ENCODE measurements at places on chromosomes 7 and 10.

DNA sequence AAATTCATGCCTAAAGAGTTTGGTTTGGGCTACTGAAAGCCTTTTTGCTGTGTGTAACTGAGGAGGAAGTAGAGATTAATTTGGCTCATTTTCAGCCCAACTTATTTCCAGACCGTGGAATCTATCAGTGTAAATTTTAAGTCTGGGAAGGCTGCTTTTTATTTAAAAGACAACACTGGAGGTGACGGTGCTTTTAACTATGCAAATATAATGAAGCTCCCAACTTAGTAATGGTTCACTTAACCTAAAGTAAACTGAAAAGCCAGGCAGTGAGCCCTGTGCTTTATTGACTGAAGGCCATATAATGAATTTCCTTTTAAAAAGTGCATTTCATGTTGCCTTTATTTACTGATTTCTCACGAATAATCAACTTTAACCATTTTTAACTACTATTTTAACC is 127.2 kb downstream of the NPY start:
- H3K36me3 ChIP-seq, result no peaks in the 10 kb centered on the region
- peaks cover 2% of the 10 kb centered on the region for H3K4me1 ChIP-seq
- no peak overlapping the region for H3K27ac ChIP-seq
- no peaks in the 10 kb centered on the region for H3K27me3 ChIP-seq

GRCh38 chr7:37706804-37707203 is 23.2 kb downstream of the GPR141 start:
- peaks cover 4% of the 10 kb centered on the region for H3K27me3 ChIP-seq
- no peaks in the 10 kb centered on the region for H3K36me3 ChIP-seq
- H3K4me3 ChIP-seq, result no peak overlapping the region
- no peak for DNase-seq

DNA sequence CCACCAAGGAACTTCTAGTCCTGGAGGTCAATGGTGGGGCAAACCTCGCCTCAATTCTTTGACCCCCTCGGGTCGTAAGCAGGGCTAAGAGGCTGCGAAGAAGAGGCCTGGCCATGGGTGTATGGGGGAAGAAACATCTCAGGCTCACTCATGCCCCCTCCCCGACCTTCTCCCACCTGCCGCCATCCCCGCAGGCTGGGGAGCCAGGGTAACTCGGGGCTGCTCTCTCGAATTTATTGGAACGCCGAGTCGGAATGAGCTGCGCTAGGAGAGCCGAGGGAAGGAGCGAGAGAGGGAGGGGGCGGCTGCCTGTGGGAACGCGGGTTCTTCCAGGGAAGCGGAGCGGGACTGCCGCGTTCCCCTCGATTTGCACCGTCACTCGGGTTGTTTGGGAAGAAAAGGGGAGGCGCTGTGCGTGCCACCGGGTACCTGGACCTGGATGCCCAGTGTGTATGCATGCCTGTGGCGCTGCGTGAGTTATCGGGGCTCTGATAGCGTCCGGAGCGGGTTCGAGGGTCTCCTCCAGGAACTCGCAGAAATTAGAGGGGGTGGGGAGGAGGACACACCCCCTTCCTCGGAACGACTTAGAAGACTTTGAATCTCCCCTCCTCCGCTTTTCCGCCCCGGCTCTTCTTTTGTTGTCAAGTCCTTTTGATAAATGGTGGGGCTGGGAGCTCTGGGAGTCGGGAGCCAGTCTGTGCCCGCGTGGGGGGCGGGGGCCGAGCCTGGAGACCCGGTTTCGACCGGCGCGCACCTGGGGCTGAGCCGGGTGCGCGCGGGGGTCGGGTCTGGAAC is 1.8 kb upstream of the ZNF503 start:
- H3K27me3 ChIP-seq, result peaks cover 73% of the 10 kb centered on the region
- H3K4me3 ChIP-seq, result peak overlapping the region; percentile 62
- peaks cover 57% of the 10 kb centered on the region for H3K4me1 ChIP-seq
- DNase-seq, result no peak

GRCh38 chr7:149855361-149856305 is 17.5 kb downstream of the ZNF862 start:
- no peak overlapping the region for H3K27ac ChIP-seq
- no peak for DNase-seq
- no peaks in the 10 kb centered on the region for H3K27me3 ChIP-seq
- peaks cover 38% of the 10 kb centered on the region for H3K4me1 ChIP-seq

DNA sequence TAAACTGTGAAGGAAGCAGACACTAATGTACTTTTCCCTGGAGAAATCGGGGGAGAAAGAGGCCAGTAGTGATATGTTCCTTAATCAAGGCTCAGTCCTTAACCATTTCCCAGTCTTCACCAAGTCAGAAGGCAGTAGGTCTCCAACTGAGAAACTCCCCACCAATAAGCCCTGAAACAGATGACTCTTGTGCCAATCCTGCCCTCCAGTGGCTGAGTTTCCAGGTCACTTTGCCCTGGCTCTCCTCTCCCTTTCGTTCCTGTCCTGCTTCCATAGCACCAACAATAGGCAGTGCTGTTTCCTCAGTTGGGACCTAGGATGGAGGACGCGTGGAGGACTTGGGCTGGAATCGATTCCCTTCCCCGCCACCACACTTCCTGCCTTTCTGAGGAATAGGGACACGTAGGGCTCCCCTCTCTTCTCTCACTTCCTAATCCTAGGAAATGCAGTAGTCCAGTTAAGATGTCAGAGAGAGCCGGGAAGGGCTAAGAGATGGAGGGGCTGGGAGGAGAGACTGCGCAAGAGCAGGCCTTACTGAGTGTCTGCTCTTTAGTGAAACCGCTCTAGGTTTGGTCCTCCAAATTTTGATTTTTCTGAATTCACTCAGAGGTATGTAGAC is 23.4 kb downstream of the ATOH7 start:
- no peak for DNase-seq
- no peak overlapping the region for H3K27ac ChIP-seq
- no peaks in the 10 kb centered on the region for H3K4me1 ChIP-seq
- no peak overlapping the region for H3K4me3 ChIP-seq
- no peaks in the 10 kb centered on the region for H3K27me3 ChIP-seq

GRCh38 chr10:129963641-129964501 is at the start of gene EBF3:
TSS of gene EBF3 (minus strand) at chr10:129964274. CDS start at chr10:129963768, 506 bp downstream.
- H3K27ac ChIP-seq, result no peak within 1 kb of the TSS
- peaks cover 33% of the 10 kb centered on the region for H3K4me1 ChIP-seq
- peak within 1 kb of the TSS; percentile 30 for H3K4me3 ChIP-seq
- DNase-seq, result peak; percentile 27
- no peaks in the 10 kb centered on the region for H3K36me3 ChIP-seq

GRCh38 chr10:24385776-24386175 is 176.8 kb downstream of the KIAA1217 start:
- H3K27me3 ChIP-seq, result no peaks in the 10 kb centered on the region
- DNase-seq, result no peak
- H3K36me3 ChIP-seq, result no peaks in the 10 kb centered on the region
- H3K4me1 ChIP-seq, result no peaks in the 10 kb centered on the region
- H3K27ac ChIP-seq, result no peak overlapping the region
- no peak overlapping the region for H3K4me3 ChIP-seq

DNA sequence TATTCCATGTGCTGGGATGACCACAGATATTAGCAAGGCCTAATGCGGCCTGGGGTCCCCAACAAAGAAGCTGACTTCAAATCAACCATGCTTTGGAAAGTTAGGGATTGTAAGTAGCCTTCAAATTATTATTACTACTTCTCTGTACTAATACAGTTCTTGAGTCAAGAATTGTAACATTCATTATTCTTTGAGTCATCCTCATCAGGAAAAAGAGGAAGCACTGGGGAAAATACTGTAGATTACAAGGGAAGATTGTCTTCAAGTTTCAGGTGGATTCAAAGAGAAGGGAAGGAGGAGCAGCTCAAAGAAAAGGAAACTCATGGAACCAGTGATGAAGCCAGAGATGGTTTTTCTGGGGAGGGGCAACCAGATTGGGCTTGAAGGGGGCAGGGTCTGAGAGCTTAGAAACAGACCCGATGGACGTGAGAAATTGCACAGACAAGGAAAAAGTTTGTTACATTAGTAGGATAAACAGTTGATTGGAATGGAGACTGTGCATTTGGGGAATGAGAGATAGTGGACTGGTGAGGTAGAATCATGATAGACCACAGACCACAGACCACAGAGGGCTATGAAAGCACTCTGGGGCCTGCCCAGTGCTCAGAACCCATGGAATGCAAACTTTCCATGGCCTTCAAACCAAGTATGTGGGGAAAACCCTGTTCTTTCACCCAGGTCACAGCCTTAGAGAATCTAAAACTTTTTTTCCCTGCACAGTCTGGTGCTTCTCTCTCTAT is 209.9 kb downstream of the ZNF365 start:
- H3K4me3 ChIP-seq, result no peak overlapping the region
- DNase-seq, result no peak
- no peak overlapping the region for H3K27ac ChIP-seq
- H3K36me3 ChIP-seq, result no peaks in the 10 kb centered on the region
- no peaks in the 10 kb centered on the region for H3K4me1 ChIP-seq
- no peaks in the 10 kb centered on the region for H3K27me3 ChIP-seq

GRCh38 chr10:70169011-70169410 is 1.3 kb downstream of the SAR1A start:
- no peaks in the 10 kb centered on the region for H3K27me3 ChIP-seq
- no peak for DNase-seq
- peaks cover 58% of the 10 kb centered on the region for H3K4me1 ChIP-seq
- peak overlapping the region; percentile 97 for H3K4me3 ChIP-seq
- H3K27ac ChIP-seq, result peak overlapping the region; percentile 75

GRCh38 chr7:137829337-137829992 is 17.3 kb downstream of the DGKI start:
- no peaks in the 10 kb centered on the region for H3K4me1 ChIP-seq
- DNase-seq, result no peak
- no peaks in the 10 kb centered on the region for H3K36me3 ChIP-seq
- no peak overlapping the region for H3K27ac ChIP-seq

DNA sequence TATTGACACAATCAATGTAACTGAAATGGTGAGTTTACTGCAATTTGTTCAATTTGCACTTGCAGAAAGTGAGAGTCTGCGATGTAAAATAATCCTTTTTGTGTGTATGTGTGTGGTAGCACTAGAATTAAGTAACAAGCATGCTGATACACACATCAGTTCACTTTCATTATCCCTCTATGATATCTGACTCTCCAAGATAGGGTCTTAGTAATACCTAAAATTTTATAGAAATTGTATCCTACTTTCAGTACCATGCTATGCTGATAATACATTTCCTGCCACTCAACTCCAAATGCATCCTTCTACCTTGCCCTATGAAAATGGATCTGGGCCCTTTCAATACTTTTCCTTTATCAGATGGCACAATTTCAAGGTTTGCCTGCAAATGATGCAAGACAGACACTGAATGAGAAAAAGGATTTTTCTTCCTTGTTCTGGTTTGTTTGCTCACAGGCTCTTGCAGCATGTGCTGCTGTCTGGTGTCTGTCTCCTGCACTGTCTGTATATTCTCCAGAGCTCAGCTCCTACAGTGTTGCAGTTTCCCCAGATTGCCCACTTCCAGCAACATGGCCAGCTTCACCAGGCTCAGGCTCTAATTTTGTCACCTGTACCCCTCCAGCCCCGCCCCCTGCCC is 297.9 kb upstream of the HGF start:
- no peaks in the 10 kb centered on the region for H3K36me3 ChIP-seq
- H3K27ac ChIP-seq, result no peak overlapping the region
- H3K4me3 ChIP-seq, result no peak overlapping the region
- no peak for DNase-seq
- no peaks in the 10 kb centered on the region for H3K27me3 ChIP-seq

DNA sequence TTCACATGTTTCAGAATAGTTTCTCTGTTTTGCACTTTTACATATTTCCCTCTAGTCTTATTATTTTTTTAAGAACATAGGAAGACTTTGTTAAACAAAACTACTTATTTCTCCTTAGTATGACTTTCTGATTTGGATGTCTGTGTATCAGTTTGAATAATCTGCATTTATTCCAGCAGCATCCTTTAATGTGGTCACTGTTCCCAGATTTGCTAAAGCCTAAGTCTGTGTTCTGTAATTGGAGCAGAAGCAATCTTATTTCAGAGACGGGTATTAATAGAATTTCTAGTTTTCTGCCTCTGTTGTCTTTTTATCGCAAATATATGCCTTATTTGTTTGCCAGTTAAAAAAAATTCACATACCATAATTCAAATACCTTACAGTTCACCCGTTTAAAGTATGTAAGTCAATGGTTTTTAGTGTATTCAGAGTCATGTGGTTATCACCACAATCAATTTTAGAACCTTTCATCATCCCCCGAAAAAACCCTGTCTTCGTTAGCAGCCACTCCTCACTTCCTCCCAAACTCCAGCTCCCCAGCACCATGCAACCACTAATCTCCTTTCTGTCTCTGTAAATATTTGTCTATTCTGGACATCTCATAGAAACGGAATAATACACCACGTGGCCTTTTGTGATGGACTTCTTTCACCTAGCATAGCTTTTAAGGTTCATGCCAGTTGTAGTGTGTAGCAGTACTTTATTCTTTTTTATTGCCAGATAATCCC is 58.7 kb downstream of the INPP5F start:
- peaks cover 4% of the 10 kb centered on the region for H3K4me1 ChIP-seq
- H3K27me3 ChIP-seq, result no peaks in the 10 kb centered on the region
- no peaks in the 10 kb centered on the region for H3K36me3 ChIP-seq

All from CD4-positive, alpha-beta T cell (primary cell).